ENCODE measurements at places on chromosomes 6 and 20. TPM values are rescaled to one million over a fixed set of nuclear protein-coding genes. Genes with fewer than 3 reads are reported as not detected.

SIRPA gene
- total RNA-seq = 1.0 TPM

- no peak for DNase-seq
- no peak overlapping the region for H3K27ac ChIP-seq
- no peaks in the 10 kb centered on the region for H3K4me1 ChIP-seq
- no peaks in the 10 kb centered on the region for H3K36me3 ChIP-seq
- H3K4me3 ChIP-seq = no peak overlapping the region
- peaks cover 33% of the 10 kb centered on the region for H3K27me3 ChIP-seq
These were observed 13.9 kb upstream of the DACT2 start for GRCh38 chr6:168333491-168333890.

NNAT gene
- 0.71 TPM for total RNA-seq

FARS2 gene
- 41.7 TPM for total RNA-seq

THBD gene
- total RNA-seq = 0.12 TPM

- H3K27ac ChIP-seq = no peak overlapping the region
- no peak for DNase-seq
- H3K4me1 ChIP-seq = no peaks in the 10 kb centered on the region
- H3K36me3 ChIP-seq = no peaks in the 10 kb centered on the region
These were observed 333.9 kb downstream of the TFAP2B start for GRCh38 chr6:51152594-51152993.

GOPC gene
- 19.0 TPM for total RNA-seq

LAMA4 gene
- total RNA-seq = not detected

Data from natural killer cell treated with Interleukin-12 subunit alpha and Interleukin-12 subunit beta and Interleukin-15 and Interleukin-18, amount 100 ng/mL, for 72 hours (primary cell).